Right atrium auricular region (tissue), 2 donors: ENCODE measurements at places on chromosomes 12 and 14. TPM values are rescaled to one million over a fixed set of nuclear protein-coding genes. Genes with fewer than 3 reads are reported as not detected.

DNA sequence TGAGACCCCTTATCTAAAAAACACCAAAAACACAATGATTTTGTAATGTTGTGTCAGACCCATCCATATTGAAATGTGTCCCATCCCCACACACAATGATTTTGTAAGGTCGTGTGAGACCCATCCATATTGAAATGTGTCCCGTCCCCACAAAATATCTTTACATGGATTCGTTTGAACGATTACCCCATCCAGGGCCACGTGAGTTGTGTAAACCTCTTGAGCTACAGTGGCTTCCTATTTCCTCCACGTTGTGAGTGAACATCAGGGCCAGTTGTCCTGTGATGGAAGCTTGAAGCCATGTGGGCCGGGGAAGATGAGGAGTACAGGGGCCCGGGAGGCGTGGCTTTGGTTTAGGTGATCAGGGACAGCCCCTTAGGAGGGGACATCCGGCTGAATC is 27.0 kb upstream of the ULK1 start:
- DNase-seq: no peak

DNA sequence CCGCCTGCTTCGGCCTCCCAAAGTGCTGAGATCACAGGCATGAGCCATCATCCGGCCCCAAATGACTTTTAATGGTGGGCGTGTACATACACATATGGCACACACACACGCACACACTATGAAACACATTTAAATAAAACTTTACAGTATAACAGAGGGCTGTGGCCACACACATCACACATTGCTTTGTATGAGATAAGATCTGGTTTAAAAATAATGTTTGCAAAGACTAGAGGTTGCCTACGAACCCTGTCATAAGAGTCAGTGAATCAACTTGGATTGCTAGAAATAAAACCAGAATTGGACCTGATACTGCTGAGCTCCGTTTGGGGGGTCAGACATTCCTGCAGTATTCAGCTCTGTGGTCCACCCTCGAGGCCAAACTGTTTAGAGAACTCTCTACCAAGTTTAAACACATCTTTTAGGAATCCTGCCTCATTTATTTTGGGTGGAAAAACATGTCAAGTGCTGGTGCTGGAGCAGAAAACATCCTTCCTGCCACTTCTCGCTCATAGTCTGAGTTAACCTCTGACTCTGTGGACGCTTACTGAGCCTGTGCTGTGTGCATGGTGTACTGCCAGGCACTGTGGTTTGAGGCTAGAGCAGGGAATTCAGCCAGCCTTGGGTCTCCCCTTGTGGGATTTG is 47.8 kb upstream of the EML1 start:
- DNase-seq: no peak

DNA sequence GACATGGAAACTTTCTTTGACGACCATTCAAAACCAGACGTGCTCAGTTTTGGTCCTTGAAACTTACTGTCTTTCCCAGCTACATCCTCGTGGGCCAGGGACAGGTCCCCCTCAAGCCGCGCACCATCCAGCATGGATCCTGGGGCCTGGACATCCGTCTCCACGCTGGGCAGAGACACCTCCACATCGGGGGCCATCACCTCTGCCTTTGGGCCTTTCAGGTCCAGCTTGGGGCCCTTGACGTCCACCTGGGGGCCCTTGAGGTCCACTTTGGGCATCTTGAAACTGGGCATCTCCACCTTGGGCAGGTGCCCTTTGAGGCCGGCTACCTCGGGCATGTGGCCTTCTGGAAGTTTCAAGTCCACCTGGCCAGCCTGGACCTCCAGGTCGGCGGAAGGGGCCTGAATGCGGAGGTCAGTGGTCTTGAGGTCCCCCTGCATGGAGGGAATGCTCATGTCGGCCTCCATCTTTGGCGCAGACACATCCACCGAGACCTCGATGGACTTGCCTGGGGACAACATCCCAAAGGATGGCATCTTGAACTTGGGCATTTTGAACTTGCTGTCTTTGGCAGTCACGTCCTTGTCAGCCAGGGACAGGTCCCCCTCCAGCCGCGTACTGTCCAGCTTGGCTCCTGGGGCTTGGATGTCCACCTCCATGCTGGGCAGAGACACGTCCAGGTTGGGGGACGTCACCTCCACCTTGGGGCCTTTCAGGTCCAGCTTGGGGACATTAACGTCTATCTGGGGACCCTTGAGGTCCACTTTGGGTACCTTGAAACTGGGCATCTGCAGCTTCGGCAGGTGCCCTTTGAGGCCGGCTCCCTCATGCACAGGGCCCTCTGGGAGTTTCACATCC is 17.1 kb downstream of the PLD4 start:
- no peak for DNase-seq

DNA sequence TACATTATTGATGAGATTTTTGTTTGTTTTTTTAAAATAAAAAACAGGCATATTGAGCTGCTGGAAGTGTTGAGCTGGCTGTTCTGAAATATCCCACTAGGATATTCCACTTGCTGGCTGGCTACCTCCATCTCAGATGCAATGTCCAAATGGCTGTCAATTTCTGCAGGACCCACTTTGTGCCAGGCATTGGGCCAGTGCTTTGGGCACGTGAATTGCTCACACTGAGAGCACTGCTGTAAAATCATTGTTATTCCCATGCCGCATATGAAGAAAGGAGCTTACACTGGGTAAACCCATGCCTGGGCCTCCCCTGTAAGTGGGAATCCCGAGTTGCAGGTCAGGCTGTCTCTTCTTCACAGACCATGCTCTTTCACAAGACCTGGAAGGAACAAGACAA is 56.7 kb downstream of the RGS6 start:
- no peak for DNase-seq

DNA sequence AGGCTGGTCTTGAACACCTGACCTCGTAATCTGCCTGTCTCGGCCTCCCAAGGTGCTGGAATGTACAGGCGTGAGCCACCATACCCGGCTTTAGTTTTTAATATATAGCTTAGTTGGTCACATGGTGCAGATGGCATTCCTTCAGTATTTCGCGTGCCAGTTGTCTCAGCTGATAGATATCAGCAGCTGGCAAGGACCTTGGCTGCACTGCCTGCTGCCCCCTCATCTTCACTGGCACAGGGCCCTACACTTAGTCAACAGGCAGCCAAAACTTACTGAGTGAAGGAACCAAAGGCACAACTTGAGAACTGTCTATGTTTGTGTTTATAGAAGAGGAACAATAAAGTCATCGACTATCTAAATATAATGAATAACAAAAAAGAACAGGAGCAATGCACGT is 31.0 kb downstream of the EID3 start:
- no peak for DNase-seq

Gene IAPP
- not detected for total RNA-seq

Gene TDRD9
- total RNA-seq: 8.6 TPM

Gene SERPINA5
- 3.3 TPM for total RNA-seq
